ENCODE measurements at places on chromosomes 12 and 14.

GRCh38 chr12:3365463-3366411 is 125.3 kb upstream of the PRMT8 start:
- DNase-seq: no peak

DNA sequence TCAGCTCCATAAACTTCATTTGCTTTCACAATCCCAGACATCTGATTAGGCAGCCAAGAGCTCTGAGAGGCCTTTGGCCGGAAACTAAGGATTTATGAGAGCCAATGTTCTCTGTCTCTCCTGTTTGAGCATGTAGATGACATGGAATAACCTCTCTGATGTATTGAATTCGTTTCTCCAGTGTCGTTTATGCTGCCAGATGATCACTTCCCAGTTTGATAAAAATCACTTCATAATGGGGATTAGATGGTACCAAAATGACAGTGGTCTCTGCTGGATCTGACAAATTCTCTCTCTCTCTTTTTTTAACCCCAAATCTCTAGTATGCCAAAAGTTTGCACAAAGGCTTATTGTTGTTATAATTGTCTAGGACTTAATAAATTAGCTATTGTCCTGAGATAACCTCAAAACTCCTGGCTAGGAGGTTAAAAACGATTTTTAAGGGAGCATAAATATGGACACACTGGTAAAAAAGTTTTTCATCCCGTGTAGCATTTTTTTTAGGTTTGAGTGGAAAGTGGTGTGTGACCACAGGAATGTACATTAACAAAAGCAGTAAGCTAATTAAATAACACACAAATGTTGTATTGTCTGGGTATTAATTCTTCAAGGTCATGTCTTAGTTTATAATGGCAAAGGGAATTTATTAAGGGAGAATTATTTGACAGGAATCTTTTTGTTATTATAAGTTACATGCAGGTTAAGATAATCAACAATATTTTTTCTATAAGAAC is 82.6 kb upstream of the USP44 start:
- DNase-seq: no peak

DNA sequence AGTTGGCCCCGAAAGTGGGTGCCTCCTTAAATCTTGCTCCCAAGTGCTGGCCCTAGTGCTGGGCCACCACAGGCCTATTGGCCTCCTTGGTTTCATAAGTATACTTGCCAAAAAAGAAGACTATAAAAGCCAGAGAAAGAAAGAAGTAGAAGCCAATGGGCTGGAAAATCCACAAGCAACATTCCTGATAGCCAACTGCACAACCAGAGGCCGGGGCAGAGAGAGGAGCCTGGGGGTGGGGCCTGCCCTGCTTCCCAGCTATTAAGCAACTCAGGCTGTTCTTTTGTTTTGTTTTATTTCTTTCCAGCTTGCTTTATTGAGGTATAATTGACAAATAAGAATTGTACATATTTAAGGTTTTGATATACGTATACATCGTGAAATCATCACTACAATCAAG is 177.2 kb upstream of the NTF3 start:
- DNase-seq: no peak

DNA sequence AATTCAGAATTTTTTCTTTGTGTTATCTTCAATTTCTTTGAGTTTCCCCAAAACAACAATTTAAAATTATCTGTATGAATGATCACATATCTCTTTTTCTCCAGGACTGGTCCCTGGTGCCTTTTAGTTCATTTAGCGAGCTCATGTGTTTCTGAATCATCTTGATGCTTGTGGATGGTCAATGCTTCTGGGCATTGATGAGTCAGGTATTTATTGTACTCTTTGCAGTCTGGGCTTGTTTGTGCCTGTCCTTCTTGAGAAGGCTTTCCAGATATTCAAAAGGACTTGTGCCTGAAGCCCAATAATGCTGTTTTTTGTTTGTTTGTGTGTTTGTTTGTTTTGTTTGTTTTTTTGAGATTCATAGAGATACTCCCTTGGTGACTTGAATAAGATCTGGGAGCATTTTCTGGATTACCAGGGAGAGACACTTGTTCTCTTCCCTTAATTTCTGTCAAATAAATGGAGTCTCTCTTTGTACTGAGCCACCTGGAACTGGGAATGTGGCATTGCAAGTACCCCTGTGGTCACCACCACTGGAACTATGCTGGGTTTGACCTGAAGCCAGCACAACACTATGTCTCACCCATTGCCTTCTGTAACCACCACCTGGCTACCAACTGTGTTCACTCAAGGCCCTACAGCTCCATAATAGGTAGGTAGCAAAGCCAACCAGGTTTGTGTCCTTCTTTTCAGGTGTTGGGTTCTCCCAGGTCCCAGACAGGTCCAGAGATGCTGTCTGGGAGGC is 56.3 kb downstream of the SLC6A15 start:
- DNase-seq: no peak

GRCh38 chr12:29620030-29620429 is 122.5 kb upstream of the OVCH1 start:
- DNase-seq: no peak

DNA sequence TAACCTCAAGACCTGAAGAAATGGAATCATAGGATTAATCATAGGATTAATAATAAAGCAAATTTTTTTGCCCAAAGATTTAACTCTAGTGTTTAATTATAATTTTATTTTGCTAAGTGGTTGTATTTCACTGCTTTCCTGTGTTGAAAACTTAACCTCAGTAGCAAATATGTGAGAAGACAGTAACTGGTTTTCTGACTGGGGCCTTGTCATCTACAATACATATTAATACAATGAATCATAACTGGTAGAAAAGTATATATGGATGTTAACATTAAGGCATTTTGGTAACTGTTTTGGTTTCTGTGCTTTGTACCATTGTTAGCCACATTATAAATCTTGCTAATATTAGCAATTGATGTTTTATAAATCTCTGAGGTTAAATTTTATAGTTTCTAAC is 92.2 kb downstream of the ACSS3 start:
- DNase-seq: no peak

- DNase-seq: no peak
Observed at GRCh38 chr14:30349520-30349919, 209.4 kb upstream of the G2E3 start.

- no peak for DNase-seq
Observed at GRCh38 chr12:66708704-66709456, 30.0 kb upstream of the GRIP1 start.

- no peak for DNase-seq
Observed at GRCh38 chr12:13156277-13156676, 40.2 kb upstream of the EMP1 start.

- DNase-seq: no peak
Observed at GRCh38 chr12:93686572-93687356, 9.6 kb downstream of the CRADD start.

DNA sequence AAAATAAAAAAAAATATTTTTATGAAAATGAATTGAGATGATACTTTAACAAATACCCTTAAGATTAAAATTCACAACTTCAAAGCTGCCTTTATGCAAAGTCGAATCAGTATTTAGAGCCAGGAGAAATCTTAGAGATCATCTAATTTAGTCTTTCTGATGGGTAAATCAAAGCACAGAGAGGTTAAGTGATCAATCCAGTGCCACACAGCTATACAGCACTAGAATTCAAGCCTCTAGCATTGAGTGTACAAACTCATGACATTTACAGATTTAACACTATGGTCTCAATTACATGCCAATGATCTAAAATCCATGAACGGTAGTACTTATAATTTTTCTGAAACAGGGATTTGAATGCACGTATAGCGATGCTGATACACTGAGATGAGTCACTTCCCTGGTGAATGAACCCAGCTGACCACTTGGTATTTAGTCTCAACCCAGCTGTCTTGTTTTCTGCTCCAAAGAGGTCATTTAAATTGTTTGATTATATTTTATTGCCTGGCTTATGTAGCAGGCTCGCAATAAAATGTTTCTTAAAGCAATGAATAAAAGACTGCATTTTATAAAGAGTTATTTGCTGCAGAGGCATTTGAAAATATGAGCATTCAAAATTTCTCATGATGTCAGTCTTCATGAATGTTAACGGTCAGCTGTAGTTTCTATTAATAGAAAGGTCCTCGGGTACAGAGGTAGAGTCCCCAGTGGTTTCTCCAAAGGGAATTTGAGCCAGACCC is 152.4 kb upstream of the PRICKLE1 start:
- DNase-seq: no peak

GRCh38 chr12:116361414-116362223 is 84.1 kb upstream of the MED13L start:
- no peak for DNase-seq

- no peak for DNase-seq
Observed at GRCh38 chr14:99685151-99685591, 1.1 kb downstream of the CYP46A1 start.

DNA sequence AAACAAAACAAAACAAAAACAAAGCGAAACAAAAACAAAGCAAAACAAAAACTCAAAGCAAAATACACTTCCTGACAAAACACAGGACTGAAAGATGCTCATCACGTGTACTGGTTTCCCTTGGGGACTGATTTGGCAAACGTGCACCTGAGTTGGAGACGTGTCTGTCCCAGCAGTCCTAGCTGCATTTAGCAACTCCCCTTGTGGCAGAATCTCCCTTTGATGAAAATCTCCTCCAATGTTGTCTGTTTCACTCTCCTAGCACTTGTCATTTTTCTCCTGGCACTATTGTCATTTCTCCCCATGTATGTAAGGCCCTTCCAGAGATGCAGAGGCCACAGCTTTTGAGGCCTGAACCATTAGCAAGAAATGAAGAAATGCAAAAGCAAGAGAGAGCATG is 6.8 kb upstream of the SLC24A4 start:
- DNase-seq: no peak

DNA sequence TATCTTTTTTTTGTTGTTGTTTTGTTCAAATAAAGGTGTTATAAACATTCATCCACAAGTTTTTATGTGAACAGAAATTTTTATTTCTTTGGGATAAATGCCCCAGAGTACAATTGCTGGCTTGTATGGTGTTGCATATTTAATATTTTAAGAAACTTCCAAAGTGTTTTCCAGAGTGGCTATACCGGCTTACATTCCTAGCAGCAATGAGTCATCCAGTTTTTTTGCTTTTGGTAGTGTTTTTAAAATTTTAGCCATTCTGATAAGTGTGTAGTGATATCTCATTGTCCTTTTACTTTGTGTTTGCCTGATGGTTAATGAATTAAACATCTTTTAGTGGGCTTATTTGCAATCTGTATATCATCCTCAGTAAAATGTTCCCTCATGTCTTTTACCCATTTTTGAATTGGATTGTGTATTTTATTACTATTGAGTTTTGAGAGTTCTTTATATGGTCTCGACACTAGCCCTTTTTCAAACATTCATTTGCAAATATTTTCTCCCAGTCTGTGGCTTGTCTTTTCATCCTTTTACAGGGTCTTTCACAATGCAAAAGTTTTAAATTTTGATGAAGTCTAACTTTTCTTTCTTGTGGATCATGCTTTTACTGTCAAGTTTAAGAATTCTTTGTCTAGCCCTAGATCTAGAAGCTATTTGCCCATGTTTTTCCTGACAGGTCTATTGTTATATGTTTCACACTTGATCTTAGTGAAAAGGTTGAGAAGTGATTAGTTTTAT is 29.5 kb downstream of the PPP4R4 start:
- DNase-seq: no peak

- DNase-seq: no peak
Observed at GRCh38 chr12:29024117-29024516, 125.0 kb upstream of the FAR2 start.
